ENCODE measurements at places on chromosomes 3 and 15. TPM values are rescaled to one million over a fixed set of nuclear protein-coding genes. Genes with fewer than 3 reads are reported as not detected.

- DNase-seq, result no peak
These were observed 235.7 kb downstream of the SLC9A9 start for GRCh38 chr3:143612541-143612940.

FOXL2 gene
- 2.2 TPM for total RNA-seq

DNA sequence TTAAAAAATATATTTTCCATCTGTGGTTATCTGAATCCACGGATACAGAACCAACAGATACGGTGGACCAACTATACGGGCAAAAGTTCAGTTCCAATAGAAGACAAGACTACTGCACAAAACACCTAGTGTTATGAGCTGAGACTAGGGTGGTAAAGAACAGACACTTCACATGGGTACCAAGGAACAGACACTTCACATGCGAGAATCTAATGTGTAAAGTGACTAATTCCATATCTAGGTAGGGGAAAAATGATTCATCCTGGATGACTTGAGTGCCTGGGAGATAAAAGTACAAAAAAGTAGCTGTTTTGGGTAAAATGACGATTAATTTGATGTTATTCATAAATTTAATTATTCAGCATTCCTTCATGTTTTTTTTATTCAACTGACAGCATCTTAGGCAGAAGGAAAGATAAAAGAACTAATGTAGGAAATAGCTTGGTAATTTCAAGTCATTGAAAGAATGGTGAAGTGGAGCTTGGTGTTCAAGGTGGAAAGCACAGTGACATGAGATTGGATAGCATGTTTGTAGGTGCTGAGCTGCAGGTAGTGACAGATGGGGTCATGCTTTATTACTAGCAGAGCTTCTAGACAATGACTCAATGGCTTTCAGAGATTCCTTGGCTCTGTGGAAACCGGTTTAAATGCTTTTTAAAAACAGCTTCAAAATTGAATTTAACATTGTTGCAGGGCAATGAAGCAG is 5.2 kb downstream of the CD200 start:
- no peak for DNase-seq

SLC28A2 gene
- not detected for total RNA-seq

- no peak for DNase-seq
These were observed 84.6 kb downstream of the FILIP1L start for GRCh38 chr3:100029689-100030088.

P2RY1 gene
- total RNA-seq, result 25.1 TPM

GRCh38 chr3:62036726-62037125 is 336.6 kb downstream of the FEZF2 start:
- no peak for DNase-seq

DNA sequence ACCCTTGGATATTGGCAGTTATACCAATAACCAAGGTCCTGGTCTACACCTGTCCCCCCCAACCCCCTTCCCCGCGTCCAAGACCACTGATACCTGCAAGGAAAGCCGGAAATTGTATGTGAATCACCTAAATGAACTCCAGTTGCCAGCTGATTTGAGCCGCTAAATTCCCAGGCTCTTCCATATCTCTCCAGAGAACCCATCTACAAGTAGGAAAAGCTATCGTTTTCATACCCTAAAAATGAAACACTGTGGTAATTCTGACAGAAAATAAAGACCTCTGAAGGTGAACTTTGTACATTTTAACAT is 114.2 kb upstream of the ICE2 start:
- DNase-seq, result no peak

GRCh38 chr15:51168700-51169099 is 74.0 kb upstream of the TNFAIP8L3 start:
- no peak for DNase-seq

- DNase-seq, result no peak
These were observed 48.4 kb downstream of the GBE1 start for GRCh38 chr3:81713031-81713430.

All from H7 (cell line).